ENCODE measurements at places on chromosomes 2 and 18.

GRCh38 chr2:48588745-48589144 lies 28.9 kb upstream of the GTF2A1L start:
- DNase-seq = no peak

DNA sequence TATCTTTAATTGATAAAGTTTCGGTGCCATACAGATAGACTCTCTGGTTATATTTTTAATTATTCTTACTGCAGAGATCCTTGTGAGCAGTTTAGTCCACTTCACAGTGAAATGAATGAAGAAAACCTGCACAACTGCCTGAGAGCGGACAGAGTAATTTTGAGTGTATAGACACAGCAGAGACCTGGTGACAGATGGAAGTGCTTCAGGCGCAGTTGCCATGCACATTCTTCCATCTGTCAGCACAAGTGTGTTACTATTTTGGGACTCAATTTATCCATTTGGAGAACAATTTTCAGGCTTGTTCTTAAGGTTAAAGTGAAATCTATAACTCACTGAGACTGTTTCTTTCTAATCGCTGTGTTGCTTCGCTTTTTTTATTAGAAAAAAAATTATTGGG lies 147.8 kb upstream of the SPHKAP start:
- no peak for DNase-seq

DNA sequence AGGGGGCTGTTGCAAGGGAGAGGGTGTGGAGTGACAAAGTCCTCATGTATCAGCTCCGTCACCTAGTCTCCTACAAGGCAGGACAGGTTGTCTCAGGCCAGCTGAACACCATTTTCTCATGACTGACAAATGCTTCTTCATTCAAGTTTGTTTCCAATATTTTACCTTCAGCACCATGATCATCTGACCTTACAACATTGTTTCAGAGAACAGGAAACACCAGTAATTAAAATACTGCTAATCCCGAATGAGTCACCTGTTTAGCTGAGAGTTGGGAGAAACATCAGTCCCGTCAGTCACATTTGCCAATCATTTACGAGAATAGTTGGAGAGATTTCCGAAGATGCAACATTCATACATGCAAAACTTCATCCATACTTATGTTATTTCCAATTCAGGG lies 25.7 kb upstream of the SP5 start:
- DNase-seq = no peak

DNA sequence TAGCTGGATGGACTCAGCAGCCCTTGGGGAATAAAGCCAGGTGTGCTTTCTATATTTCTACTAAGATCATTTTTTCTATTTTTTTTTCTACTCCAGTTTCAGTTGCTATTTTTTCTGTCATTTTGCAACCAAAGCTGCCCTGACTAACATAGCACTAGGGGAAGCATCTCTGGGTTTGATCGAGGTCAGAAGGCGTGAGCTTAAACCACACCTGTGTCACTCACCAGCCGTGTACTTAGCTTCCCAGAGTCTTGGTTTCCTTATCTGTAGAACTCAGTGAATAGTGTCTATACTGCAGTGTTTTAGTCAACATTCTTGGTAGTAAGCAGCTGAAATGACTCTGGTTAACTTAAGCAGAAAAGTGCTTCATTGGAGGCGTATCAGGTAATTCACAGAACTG lies 489.6 kb upstream of the SPRED2 start:
- no peak for DNase-seq

DNA sequence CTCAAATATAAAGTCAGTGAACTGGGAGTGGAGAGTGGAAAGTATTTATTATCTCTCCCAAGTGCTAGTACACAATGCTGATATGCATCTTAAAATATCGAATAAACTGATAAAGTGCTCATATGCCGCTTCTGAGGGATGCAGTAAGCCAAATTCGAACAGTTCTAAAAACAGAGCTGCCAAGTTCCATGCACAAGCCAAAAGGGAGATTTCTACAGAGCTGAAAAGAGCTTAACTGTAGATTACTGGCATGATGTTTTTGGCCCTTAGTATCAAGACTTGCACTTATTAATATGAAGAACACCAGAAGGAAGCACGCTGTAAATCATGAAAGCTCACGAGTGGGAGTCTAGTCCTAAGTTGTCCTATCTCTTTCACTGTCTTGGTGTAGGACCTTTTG lies 7.9 kb downstream of the TMEFF2 start:
- no peak for DNase-seq

- no peak for DNase-seq
Measured at GRCh38 chr18:48084858-48085257, 154.4 kb upstream of the SMAD2 start.

DNA sequence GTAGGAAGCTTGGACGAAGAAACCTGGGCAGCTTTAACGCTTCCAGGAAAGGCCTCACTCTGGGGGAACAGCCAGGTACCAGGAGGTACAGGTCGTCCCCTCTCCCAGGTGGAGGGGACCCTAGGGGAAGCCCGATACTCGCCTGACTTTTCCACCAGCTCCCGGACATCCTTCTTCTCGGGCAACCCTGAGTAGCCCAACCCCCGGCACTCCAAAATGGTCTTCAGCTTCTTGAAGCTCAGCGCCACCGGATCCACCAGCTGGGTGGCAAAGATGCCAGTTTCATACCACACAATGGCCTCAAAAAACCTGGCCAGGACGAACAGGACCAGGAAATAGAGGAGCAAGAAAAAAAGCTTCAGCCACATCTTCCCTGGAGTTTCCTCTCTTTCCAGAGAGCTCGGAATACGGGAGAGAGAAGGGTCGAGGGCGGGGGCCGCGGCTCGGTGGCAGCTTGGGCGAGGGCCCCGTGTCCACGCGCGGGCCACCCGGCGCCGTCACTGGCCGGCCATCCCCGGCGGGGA lies 1.1 kb downstream of the RNF103 start:
- peak; percentile 34 for DNase-seq

- DNase-seq = no peak
Measured at GRCh38 chr2:54524226-54524991, 68.3 kb downstream of the SPTBN1 start.

DNA sequence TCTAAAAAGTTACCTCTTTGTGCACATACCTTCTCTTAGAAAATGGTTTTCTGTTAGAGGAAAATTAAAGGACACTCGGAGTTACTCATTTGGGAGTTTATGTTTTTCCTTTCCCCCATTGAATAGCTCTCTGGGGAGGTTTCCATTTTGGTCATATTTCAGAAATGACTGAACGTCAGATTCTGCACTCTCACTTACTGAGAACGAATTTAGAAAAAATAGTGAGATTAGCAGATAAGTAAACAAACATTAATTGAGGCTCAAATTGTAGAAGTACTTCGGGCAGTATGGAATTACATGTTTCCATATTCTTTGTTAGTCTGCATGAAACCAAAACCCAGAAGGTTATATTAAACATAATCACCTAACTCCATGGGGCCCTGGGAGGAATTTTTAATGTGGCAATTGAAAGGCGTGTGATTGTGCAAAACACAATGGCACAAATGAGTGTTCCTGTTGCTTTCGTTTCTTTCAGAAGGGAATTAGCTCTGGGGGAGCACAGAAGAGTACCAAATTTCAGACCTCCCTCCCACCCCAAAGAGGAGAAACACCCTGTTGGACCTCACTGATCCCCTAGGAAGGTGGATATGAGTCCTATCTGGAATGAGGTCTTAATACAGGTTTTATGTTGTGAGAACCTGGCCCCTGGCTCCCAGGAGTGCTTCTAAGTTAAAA lies 212.3 kb downstream of the BCL2 start:
- DNase-seq = no peak

DNA sequence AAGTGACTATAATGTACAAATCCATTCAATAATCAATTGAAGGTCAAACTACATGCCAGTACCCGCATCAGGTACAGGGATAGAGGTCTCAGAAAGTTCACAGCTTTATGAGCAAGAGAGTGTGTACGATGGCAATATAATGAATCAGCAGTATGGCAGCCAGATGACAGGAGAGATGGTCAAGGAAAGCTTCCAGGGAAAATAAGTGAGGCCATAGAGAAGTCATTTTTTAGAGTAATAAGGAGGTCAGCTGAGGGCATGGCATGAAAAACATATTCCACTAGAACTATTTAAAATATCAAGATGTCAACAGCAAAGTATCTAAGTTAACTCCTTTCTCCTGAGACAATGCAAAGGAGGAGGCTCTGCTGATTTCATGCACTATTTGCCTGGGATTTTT lies 108.0 kb downstream of the SLC8A1 start:
- DNase-seq = no peak

Data from D341Med (cell line).